ENCODE measurements at places on chromosomes 16 and 17.

- DNase-seq = peak; percentile 45
Measured at GRCh38 chr16:84484579-84485254, 19.7 kb downstream of the MEAK7 start.

GRCh38 chr16:81932668-81933067 lies 78.6 kb downstream of the SDR42E1 start:
- DNase-seq = no peak

DNA sequence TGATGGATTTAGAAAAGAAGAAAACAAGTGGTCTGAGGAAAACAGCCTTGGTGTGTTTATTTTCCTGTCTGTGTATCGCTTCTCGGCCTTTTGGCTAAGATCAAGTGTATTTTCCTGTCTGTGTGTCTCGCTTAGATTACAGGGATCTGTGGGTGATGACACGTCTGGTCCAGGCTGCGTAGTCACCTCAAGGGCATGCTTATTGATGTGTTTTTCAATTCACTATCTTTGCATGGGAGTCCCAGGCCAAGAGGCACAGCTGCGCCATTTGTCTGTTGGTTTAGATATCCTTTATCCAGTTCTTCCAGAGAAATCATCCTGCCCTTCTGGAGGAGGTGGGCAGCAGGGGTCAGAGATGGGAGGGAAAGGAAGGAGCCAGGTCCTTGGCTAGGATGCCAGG lies 47.1 kb upstream of the STH start:
- no peak for DNase-seq

DNA sequence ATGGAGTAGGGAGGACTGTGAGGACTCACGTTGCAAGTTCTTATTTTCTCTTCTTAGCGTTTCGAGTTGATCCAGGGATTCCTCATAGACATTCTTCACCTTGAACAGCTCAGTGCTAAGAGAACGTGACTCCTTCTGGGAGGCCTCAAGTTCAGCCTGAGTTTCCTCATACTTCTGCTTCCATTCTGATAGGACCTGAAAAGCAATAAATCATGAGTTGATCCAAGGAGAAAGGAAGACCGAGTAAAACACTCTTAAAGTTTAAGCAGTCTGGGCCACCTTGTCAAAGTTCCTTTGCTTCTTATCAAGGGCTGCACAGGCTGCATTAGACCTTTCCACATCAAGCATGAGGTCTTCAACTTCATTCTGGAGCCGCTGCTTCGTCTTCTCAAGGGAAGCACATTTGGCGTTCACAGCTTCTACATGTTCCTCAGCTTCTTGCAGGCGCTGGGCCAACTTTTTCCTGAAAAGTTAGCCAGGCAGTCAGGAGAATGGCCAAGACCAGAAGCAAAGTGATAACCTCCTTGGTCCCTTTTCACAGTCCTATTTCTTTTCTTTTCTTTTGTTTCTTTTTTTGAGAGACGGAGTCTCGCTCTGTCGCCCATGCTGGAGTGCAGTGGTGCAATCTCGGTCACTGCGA lies 23.8 kb upstream of the MYH13 start:
- no peak for DNase-seq

DNA sequence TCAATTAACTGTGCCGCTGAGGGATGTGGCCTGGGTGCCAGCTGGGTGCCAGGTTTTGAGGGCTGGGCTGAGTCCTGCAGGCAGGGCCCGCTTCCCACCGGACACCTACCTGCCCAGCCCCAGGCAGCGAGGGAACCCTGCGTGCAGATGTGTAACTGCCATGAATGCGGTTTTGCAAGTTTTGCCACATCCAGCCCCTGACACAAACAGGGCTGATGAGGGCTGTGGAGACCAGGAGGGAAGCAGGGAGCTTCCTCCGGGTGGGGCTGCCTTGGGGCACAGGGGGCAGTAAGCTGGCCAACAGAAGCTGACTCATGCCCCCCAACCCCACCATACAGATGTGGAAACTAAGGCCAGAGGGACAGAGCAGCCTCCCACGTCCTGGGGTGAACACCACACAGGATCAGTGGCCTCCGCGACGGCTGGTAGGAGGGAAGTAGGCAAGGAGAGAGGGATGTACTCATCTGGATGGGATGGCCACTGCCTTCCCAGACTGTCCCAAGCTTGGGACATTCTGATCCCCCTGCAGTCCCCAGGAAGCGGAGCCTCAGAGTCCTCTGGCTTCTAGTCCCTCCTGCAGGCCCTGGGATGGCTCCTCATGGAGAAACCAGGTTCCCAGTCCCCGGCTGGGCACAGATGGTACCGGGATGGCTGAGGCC lies 1.6 kb downstream of the UBALD1 start:
- no peak for DNase-seq

- DNase-seq = no peak
Measured at GRCh38 chr16:63703612-63704011, 1418.3 kb downstream of the CDH11 start.

DNA sequence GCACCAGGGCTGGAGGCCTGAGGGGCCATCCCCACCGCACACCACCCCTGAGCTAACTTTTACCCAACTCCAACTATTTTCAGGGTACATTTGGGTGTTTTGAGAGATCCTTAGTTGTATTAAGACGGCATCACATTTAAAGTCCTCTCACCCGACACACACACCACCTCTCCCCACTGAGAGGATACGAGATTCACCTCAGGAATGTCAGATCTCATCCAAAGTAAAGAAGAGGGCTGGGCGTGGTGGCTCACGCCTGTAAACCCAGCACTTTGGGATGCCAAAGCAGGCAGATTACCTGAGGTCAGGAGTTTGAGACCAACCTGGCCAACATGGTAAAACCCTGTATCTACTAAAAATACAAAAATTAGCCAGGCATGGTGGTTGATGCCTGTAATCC lies 88.4 kb downstream of the RBFOX3 start:
- no peak for DNase-seq

GRCh38 chr16:11329071-11329491 lies 16.2 kb upstream of the RMI2 start:
- no peak for DNase-seq

GRCh38 chr17:42122371-42123303 lies at the start of gene HSPB9:
Gene HSPB9 (plus strand): TSS chr17:42122804. CDS start chr17:42122851, 47 bp downstream.
- DNase-seq = no peak

DNA sequence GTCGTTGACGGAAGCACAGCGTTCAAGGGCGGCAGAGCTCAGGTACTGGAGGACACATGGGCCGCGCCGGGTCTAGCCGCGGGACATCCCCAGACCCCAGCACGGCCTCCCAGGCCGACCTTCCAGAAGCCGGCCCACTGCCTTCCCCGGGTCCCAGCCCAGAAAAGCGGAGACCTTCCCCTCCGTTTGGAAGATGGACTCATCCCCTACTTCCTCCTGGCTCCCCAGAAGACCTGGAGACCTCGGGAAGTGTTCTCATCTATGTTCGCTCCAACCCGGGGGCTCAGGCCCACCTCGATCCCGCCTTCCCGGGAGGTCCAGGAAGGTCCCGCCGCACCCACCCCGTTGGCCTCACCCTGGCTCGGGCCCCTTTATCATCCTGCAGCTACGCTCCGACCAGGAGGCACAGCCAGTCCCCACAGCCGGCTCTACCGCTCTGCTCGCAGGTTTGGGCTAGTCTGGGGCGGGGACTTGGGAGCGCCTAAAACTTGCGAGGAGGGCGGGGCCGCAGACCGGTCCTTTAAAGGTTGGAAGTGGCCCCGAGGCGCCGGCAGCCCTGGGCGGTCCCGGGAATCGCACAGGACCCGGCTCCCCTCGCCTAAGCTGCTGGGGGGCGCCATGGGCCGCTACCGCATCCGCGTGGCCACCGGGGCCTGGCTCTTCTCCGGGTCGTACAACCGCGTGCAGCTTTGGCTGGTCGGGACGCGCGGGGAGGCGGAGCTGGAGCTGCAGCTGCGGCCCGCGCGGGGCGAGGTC lies at the start of gene ALOX12:
TSS of gene ALOX12 (plus strand) at position 550 of the 756 bp plus-strand sequence. CDS start at position 619, 69 bp downstream.
- DNase-seq = no peak

GRCh38 chr16:83666449-83666848 lies 141.3 kb upstream of the HSBP1 start:
- no peak for DNase-seq

- DNase-seq = no peak
Measured at GRCh38 chr16:84774810-84775209, 45.0 kb upstream of the CRISPLD2 start.

DNA sequence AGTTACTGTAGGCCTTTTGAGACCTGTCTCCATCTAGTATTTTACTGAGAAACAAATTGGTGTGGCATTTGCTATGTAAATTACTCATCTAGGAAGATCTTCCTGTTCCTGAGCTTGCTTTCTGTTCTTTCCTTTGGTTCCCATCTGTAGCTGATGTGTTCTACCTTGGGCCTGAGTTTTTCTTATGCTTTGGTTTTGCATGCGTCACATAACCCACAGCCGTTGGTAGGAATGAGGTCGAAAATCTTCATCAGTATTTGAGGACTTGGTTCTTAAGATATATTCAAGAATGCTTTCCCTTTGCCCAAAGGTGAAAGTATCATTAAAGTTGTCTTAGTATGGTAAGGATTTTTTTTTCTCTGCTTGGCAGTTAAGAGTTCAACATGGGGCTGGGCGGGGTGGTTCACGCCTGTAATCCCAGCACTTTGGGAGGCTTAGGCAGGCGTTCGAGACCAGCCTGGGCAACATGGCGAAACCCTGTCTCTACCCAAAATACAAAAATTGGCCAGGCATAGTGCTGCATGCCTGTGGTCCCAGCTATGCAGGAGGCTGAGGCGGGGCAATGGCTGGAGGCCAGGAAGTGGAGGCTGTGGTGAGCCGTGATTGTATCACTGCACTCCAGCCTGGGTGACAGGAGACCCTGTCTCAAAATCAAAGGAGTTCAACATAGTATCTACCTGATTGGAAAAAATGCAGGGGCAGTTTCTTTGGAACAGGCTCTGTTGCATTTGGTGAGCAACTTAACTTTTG lies 28.8 kb downstream of the IST1 start:
- no peak for DNase-seq

DNA sequence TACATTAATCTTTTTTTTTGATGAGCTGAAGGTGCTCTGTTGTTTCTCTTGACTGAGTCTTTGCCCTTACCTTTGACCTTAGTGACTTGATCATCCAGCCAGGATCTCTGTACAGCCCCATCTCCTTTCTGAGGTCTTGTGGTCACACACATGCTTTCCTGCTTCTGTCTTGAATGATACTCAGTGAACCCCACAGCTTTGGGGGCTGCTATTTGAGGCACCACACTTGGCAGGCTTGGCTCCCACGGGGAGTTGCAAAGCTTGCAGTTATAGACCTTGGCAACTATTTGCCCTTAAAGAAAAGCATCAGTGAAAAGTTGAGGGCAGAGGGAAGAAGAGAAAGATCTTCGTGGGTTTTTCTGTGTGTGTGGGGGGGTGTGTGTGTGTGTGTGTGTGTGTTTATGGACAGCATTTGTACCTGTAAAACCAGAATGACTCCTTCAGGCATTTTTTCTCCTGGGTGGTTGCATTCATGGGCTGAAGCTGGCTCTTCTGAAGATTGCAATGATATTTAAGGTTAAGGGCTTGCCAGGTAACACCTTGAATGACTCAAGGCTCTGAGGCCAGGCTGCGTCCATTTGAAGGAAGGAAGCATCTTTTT lies 101.6 kb downstream of the MSI2 start:
- DNase-seq = no peak

- no peak for DNase-seq
Measured at GRCh38 chr17:39576187-39576586, 31.5 kb downstream of the NEUROD2 start.

DNA sequence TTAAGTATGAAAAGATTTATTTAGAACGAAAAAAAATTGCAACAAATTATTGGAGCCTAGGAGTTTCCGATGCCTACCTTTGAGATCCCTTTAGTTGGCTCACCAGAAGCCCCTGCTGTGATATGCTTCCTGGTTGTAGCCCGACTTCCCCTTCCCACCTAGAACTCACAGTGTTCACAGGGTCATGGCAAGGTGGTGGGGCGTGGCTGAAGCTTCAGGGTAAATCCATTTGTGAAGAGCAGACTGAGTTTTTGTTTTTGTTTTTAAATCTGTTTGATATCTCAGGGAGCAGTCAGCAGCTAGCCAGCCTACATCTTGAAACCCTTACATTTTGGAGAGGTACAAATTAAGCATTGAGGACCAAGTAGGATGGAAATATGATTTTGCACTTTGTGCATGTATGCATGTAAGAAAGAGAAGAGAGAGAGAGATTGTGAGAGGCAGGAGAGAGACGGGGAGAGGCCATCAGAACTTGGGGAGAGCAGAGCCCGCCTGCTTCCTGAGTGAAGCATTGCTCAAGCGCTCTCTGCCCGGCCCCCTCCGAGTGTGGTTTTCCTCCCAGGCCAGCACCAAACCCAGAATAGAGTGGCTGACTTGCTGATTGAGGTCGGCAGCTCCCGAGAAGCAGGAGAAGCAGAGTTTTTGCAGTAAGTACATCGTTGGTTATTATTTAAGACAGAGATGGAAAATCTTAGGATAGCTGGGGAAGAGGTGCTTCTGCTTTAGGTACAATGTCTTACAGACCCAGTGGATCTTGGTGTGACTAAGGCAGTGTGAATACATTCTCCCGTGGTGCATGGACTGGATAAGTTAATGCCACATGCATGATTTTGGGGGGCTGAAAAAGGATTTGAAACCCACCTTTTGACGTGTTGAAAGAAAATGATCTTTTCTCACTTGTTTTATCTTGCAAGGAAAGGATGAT lies 64.2 kb downstream of the SPECC1 start:
- no peak for DNase-seq

DNA sequence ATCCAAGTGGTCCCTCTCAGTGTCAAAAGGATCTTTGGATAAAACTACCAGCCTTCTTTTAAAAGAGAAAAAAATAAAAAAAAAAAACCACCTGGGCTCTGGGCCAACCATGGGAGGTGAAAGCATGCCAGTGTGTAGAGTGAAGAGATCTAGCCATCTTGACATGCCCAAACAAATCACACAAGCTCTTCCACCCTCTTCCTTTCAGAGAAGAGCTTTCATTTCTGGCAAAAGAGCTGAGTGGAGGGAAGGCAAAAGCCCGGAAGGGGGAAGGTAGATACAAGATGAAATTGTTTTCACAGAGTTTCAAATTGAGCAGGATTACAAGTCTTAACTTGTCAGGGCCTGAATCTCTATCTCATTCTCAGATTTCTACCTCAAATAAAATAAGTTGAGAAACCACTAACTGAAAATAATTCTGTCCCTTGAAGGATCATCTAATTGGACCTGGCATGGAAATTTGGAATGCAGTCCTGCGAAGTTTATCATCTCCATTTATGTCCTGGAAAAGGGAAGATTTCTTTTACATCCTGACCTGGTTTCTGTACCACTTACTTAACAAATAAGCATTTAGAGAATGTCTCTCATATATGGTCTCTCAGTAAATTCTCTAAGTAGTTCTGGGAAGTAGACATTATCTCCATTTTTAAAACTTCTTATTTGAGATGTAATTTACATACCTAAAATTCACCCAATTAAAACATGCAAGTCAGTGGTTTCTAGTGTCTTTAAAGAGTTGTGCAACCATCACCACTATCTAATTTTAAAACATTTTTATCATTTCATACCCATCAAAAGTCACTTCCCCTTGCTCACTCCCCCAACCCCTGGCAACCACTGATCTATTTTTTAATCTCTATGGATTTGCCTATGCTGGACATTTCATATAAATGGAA lies 93.7 kb downstream of the TANGO6 start:
- DNase-seq = no peak

- no peak for DNase-seq
Measured at GRCh38 chr17:34614698-34615097, 35.3 kb downstream of the TMEM132E start.

All from foreskin melanocyte (primary cell).